ENCODE measurements at places on chromosomes 3 and 15.

DNA sequence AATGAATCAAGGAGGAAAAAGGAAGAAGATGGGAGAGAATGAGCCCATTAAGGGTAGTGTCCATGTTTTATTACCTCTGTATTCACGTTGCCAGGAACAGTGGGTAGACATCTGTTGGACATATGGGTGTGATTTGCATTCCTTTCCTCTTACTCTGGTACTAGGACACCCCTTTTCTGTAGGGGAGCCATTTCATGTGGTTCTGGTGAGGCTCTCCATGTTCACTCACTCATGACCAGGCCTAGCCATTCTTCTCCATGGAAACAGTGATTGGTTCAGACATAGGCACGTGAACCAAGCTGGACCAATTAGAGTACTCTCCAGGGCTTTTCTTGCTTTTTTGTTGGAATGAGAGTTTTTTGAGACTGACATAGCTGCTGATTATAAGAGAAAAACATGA is 39.6 kb upstream of the PDCD6IP start:
- DNase-seq = no peak

- DNase-seq = no peak
These were observed 51.1 kb downstream of the MAP2K5 start for GRCh38 chr15:67593562-67593961.

DNA sequence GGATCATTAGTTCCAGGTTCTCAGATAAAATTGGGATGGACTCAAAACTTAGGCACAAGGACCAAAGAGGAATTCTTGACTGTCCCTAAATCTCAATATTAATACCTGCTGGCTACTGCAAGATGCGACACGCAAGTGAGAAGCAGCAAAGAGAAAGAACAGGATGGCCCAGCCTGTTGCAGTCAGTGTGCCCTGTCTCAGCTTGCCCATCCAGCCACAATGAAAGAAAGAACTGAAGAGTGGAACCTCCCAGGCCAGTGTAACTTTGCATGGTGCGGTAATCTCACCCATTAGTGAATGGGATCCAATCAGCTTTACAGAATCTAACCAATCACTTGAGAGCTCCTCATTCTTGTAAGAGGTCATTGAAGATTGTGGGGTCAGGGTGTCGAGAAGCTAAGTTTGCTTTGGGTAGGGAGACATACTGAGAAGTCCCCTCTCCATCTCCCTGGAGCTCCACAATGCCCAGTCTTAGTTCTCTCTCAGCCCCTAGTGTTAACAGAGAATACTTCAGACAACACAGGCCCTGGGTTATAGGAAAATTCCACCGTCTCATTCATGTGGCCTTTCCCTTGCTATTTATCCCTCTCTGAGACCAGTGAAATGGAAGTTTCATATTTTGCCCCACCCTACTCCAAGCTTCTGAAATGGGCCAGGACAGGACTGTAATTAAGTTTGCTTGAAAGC is 3.2 kb upstream of the SLC9A9 start:
- no peak for DNase-seq

DNA sequence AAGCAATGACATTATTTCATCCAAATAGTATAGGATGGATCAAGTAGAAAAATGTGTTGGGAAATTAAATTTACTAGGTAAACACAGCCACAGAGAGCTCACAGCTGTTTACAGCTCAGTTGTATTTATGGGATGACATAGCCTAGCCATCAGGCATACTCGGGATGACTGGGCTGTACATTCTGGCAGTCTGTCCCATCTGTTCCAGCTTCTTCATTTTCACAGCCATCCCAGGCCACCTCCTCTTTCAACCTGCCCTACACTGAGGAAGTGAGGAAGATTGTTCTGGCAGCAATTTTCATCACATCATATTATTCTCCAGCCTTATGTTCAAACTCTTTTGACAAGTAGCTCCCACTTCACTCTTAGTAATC is 98.4 kb upstream of the PFN2 start:
- no peak for DNase-seq

- no peak for DNase-seq
These were observed 200.2 kb upstream of the LINGO1 start for GRCh38 chr15:77832874-77833273.

DNA sequence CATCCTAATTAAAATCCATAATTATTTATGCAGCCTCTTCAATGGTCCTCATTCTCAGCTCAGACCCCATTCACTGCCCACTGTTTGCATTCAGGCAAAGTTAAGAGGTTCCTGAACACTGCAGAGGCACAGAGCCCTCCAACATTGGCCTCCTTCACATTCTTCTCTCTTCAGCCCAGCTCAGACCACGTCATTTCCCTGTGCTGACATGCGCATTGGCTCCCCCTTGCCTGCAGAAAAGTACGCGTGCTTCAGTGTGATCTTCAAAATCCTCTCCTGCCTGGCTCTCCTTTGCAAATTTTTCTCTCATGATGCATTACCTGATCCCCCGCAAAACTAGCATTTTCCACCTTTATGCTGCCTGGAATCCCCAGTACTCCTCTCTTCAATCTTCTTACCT is 552.3 kb downstream of the NTRK3 start:
- no peak for DNase-seq

DNA sequence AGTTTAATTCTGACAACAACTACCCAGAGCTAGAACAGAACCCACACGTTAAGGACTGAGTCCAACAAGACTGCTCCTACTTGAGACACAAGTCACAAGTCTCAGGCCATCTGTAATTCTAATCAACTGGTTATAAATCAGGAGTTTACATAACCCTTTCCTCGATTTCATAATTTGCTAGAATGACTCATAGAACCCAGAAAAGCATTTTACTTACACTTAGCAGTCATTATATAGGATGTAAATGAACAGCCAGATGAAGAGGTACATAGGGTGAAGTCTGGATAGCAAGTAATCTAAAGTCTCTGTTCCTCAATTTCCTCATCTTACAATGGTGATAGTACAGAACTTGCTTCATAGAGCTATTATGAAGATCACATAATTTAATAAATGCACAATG is 1018.2 kb downstream of the DIPK2A start:
- DNase-seq = no peak

GRCh38 chr3:139893963-139894642 is 40.9 kb upstream of the CLSTN2 start:
- DNase-seq = no peak
